Hair follicle dermal papilla cell (primary cell): ENCODE measurements at places on chromosomes 12 and 14. TPM values are rescaled to one million over a fixed set of nuclear protein-coding genes. Genes with fewer than 3 reads are reported as not detected.

The LRIG3 gene
- 120 and 139 TPM in 2 replicates for total RNA-seq

The C12orf54 gene
- not detected in 2 replicates for total RNA-seq

The FLVCR2 gene
- 0.32 and 0.61 TPM in 2 replicates for total RNA-seq

The DLK1 gene
- not detected in 2 replicates for total RNA-seq

The GPR132 gene
- total RNA-seq, result 0.16 TPM in 1 of 2 replicates, not detected in the other

The SIX6 gene
- total RNA-seq, result 0.16 TPM in 1 of 2 replicates, not detected in the other

The SRGAP1 gene
- 23.7 and 26.7 TPM in 2 replicates for total RNA-seq

The RNASE4 gene
- 28.3 and 31.6 TPM in 2 replicates for total RNA-seq

The KIF5A gene
- 1.8 and 2.7 TPM in 2 replicates for total RNA-seq

The ARHGDIB gene
- 3.2 and 10.2 TPM in 2 replicates for total RNA-seq

The TRPV4 gene
- total RNA-seq, result 1.5 and 1.8 TPM in 2 replicates

The RHOJ gene
- total RNA-seq, result 0.32 and 1.8 TPM in 2 replicates

The CNOT2 gene
- 132 and 177 TPM in 2 replicates for total RNA-seq

The RPS6KL1 gene
- 0.32 and 1.3 TPM in 2 replicates for total RNA-seq

The CD4 gene
- 1.7 and 3.2 TPM in 2 replicates for total RNA-seq

The SRRM4 gene
- total RNA-seq, result not detected in 2 replicates

The ITGB7 gene
- 1.3 and 1.8 TPM in 2 replicates for total RNA-seq

The MORN3 gene
- total RNA-seq, result 0.97 TPM in 2 replicates

The ESPL1 gene
- total RNA-seq, result 1.6 and 1.8 TPM in 2 replicates

The ADCY4 gene
- total RNA-seq, result 24.2 and 35.5 TPM in 2 replicates

The IGF1 gene
- 0.12 and 0.81 TPM in 2 replicates for total RNA-seq

The SLC6A15 gene
- total RNA-seq, result 10.8 and 13.8 TPM in 2 replicates

The REP15 gene
- 1.5 and 2.6 TPM in 2 replicates for total RNA-seq

The MYO1H gene
- total RNA-seq, result 0.16 TPM in 1 of 2 replicates, not detected in the other

The TOMM20L gene
- not detected in 2 replicates for total RNA-seq

The COCH gene
- 0.36 and 0.49 TPM in 2 replicates for total RNA-seq

The ZFHX2 gene
- total RNA-seq, result 0.12 and 0.16 TPM in 2 replicates

The JKAMP gene
- total RNA-seq, result 77.4 and 82.3 TPM in 2 replicates

The GLT1D1 gene
- not detected in 2 replicates for total RNA-seq

The KCNJ8 gene
- total RNA-seq, result 2.3 and 3.4 TPM in 2 replicates

The ALG10 gene
- 5.3 and 11.0 TPM in 2 replicates for total RNA-seq

The TBX5 gene
- total RNA-seq, result 0.12 TPM in 1 of 2 replicates, not detected in the other

The SLC16A7 gene
- 148 and 204 TPM in 2 replicates for total RNA-seq

The OVCH1 gene
- not detected in 2 replicates for total RNA-seq

The NOS1 gene
- total RNA-seq, result 0.12 TPM in 1 of 2 replicates, not detected in the other

The IL26 gene
- not detected in 2 replicates for total RNA-seq

The SYCP3 gene
- 0.16 TPM in 1 of 2 replicates, not detected in the other for total RNA-seq

The OASL gene
- 0.12 and 0.49 TPM in 2 replicates for total RNA-seq

The TMEM63C gene
- under 0.01 TPM in 1 of 2 replicates, not detected in the other for total RNA-seq

The PRH2 gene
- not detected in 2 replicates for total RNA-seq

The SPX gene
- 0.32 TPM in 1 of 2 replicates, not detected in the other for total RNA-seq

The GSC gene
- 0.97 TPM in 1 of 2 replicates, not detected in the other for total RNA-seq

The DBX2 gene
- total RNA-seq, result 0.12 TPM in 1 of 2 replicates, not detected in the other

The ZFYVE1 gene
- 25.5 and 28.6 TPM in 2 replicates for total RNA-seq

The NAV3 gene
- total RNA-seq, result 63.9 and 88.6 TPM in 2 replicates

The PIANP gene
- 0.24 and 2.1 TPM in 2 replicates for total RNA-seq

The CAPS2 gene
- total RNA-seq, result 6.6 and 7.5 TPM in 2 replicates

The LBHD2 gene
- total RNA-seq, result not detected in 2 replicates

The ADGRD1 gene
- under 0.01 and 0.36 TPM in 2 replicates for total RNA-seq

The SERPINA12 gene
- total RNA-seq, result not detected in 2 replicates

The FAM186B gene
- 0.49 and 0.61 TPM in 2 replicates for total RNA-seq
